ENCODE measurements at places on chromosomes 11 and 22. TPM values are rescaled to one million over a fixed set of nuclear protein-coding genes. Genes with fewer than 3 reads are reported as not detected.

The KRTAP5-8 gene
- total RNA-seq, result not detected

The NRGN gene
- total RNA-seq, result 5.7 TPM

The VPREB1 gene
- not detected for total RNA-seq

The OR6A2 gene
- 0.38 TPM for total RNA-seq

The KIRREL3 gene
- not detected for total RNA-seq

- no peak for DNase-seq
These were observed 31.0 kb upstream of the HMOX1 start for GRCh38 chr22:35349704-35350538.

DNA sequence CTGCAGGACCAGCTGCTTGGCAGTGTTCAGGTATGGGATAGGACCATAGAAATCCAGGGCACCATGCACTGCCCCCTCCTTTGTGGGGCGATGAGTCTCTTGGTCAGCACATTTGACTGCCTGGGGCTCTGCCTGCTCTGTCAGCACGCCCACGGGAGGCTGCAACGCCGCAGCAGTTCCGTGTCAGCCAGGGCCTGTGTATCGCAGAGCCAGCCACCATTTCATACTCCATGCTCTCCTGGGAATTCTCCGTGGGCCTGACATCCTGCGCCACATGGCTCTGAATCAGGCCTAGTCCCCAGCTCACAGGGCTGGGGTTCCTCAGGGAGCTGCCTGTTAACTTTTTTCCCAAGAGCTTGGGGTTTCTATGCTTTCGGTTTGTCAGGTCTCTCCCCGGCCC lies 16.9 kb upstream of the RELT start:
- DNase-seq, result no peak

DNA sequence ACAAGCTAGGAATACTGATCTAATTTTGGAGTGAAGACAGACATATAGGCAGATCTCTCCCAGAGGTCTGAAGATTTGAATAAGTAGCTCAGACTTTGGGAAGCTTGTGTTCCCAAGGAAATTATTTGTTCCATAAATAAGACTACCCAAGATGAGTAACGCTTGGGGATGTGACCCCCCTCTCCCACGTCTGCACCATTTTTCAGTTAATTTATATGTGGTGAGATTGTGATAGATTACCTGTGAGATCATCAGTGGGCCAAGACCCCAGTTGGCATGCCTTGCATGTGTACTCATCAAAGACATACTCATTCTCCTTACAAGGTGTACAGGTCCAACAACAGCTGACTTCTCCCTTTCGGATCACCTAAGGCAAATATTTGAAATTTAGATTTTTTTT lies 252.8 kb upstream of the CTSC start:
- DNase-seq, result no peak

DNA sequence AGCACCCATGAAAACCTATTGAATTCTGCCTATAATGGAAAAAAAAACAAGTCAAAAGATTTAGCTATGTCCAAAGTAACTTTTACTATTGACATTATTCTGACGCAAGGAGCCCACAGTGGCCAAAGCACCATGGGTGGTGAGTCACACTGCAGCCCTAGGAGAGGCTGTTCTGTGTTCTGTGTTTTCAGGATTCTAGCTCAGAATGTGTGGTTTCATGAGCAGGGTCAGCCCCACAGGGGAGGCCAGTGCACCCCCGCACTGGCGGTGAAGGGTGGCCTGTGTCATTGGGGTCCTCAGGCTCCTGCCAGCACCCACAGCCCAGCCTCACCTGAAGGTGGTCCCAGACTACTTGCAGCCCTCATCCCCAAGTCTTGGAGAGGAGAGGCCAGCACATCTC lies 112.2 kb downstream of the BRD1 start:
- no peak for DNase-seq

GRCh38 chr11:132744771-132745170 lies 787.5 kb downstream of the OPCML start:
- no peak for DNase-seq

DNA sequence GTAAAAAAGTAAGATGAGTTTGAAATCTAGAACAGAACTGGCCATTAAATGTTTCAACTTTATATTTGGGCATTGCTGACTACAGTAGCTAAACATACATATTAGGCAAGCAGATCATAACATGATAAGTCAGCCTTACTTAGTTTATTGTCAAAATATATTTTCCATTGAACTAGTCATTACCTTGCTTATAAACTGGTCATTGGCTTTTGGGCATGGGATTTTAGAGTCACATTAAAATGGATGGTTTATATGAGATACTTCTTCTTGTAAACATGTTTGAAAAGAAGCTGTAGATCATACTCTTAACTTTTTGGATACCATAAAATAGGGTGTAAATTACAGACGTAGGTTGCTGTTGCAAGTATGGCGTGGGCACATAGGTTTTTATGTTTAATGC lies 2.7 kb downstream of the HIPK3 start:
- no peak for DNase-seq

GRCh38 chr11:45572354-45573123 lies 92.9 kb downstream of the CHST1 start:
- no peak for DNase-seq

DNA sequence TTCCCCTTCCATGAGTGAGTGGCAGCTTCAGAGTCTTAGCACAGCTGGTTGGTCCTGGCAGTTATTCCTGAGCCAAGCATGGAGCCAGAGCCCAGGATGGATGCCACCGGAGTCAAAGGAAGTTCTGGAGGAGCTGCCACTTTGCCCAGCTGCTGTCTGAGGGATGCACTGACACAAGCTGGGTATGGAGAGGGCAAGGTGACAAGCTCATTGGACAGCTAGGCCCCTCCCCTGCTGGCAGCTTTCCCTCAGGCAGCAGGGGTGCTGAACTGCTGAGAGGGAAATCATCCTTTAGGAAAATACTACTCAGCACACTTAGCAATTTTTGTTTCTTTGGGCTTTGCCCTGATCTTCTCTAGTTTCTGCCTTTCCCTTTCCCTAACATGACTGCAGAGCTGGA lies 99.3 kb upstream of the SESN3 start:
- no peak for DNase-seq

- no peak for DNase-seq
These were observed 83.9 kb upstream of the C11orf87 start for GRCh38 chr11:109338131-109338530.

DNA sequence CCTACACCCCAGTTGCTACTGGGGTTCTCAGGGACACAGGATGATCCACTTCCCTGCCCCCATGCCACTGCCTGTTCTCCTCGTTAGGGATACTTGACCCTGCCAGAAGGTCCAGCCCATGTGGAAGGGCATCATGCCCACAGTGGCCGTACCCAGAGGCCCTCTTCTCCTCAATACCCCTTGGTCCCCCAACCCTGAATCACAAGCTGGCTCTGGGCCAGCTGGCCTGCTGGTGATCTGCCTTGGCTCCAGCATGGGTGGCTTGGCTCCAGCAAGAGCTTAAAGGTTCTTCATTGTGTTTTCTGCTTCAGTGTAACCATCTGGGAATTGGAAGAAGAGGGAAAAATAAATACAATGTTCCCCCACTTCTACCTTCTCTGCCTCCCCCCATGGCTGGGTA lies 11.1 kb upstream of the TPBGL start:
- no peak for DNase-seq

DNA sequence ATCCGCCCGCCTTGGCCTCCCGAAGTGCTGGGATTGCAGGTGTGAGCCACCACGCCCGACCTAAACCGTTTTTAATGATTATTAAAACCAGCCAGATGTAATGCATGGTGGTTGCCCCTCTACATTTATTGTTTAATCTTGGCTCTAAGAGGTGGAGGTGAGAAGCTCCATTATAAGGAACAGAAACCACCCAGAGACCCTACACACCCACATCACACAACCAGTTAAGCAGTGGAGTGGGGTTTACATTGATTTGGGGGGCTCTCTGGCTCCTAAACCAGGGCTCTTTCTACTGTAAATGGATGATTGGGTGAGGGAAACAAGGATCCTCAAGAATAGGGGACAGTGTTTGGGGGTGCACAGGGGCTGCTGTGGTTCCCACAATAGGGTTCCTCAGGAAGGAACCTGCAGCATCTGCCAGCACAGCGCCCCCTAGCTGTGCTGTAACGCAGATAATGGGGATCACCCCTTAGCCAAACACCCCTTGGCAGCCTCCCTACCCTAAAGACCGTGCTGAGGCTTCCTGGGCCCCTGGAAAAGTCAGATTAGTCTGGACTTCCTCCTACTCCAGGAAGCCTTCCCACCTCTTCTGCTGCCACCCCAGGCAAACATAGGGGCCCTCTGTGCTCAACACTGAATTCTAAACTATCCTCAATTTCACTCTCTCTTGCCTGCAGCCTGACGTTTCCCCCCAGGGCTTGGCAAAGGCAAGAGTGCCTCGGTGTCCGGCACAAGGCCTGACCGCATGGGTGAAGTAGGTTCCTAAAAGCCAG lies 2.4 kb downstream of the MPST start:
- DNase-seq, result peak; percentile 73

- no peak for DNase-seq
These were observed 753.7 kb downstream of the NTM start for GRCh38 chr11:132123854-132124835.

GRCh38 chr11:13468750-13469149 lies 5.7 kb upstream of the BTBD10 start:
- no peak for DNase-seq

GRCh38 chr11:122755409-122755808 lies 82.9 kb upstream of the CRTAM start:
- DNase-seq, result no peak

DNA sequence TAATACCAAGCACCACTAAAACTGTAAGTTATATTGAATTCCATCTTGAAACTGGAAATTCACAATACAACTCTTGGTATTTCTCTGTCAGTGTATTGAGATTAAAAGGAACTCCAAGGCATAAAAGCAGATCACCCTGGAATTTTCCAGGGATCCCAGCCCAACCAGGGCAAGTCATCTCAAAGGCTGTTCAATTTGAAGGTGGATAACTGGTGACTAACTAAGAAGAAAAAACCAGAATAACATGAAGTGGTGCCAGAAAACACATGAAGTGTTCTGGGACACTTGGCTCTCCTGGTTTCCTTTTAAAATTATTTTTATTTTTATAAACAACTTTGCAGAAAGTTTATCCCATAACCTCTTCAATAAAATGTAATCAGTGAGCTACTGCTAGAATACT lies 7.8 kb upstream of the BMAL1 start:
- no peak for DNase-seq

Measured in activated CD8-positive, alpha-beta T cell treated with anti-CD3 and anti-CD28 coated beads for 36 hours (primary cell).